Suprapubic skin (tissue), 4 donors: ENCODE measurements at places on chromosomes 3 and 15. TPM values are rescaled to one million over a fixed set of nuclear protein-coding genes. Genes with fewer than 3 reads are reported as not detected.
A peak's percentile ranks its signal among the peaks of the same experiment; 100 is the strongest.

Gene ALDH1L1
- 5.1 TPM for total RNA-seq

Gene ANXA2
- 1,461 TPM for total RNA-seq

DNA sequence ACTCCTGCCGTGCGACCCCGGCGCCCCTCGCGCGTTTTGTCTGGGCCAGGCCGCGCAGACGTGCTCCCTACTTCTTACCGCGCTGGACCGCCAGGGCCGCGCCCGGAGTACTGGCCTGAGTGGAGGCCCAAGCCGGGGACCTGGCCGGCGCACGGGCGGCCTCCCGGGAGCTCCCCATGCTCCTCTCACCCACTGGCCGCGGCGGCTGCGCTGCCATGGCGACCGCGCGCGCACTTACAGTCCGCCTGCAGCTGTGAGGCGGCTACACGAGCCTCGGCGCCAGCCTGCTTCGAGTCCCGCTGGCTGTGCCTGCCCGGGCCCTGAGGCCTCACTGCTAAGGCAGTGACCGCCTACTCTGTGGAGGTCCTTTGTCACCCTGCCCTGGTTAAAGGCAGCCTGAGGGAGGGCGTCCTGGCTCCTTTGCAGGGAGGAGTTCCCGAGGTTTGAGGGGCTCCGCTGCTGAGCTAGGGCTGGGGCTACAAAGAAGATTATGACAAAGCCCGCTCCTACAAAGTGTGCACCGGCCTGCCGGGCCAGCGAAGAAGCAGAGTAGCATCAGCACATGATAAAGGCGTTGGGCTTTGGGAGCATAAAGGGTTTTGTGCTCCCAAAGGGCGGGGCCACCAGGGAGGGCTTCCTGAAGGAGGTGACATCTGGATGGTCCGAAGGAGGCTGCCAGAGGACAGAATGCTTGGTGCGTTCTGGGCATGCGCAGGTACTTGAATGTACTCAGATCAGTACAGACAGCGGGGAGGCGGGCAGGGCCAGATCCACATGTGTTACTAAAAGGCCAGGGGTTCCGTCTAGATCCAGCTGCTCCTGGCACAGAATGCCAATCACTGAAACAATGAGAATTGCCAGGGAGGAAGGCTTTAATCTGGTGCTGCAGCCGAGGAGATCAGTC lies at the start of the genes LRRC34 and LRRIQ4:
Gene LRRC34, minus strand, starts transcription at position 573 of the 904 bp plus-strand sequence. Its CDS starts 356 bp downstream, at position 217.
Gene LRRIQ4, plus strand, starts transcription at position 539 of the 904 bp plus-strand sequence. CDS start 9,052 bp downstream, outside the sequence.
- peak within 1 kb of the TSS; percentile 82 for H3K4me3 ChIP-seq
- peak; percentile 81 for DNase-seq
- peak within 1 kb of the TSS; percentile 73 for H3K27ac ChIP-seq
- H3K27me3 ChIP-seq, result no peaks in the 10 kb centered on the region
- no peaks in the 10 kb centered on the region for H3K36me3 ChIP-seq

DNA sequence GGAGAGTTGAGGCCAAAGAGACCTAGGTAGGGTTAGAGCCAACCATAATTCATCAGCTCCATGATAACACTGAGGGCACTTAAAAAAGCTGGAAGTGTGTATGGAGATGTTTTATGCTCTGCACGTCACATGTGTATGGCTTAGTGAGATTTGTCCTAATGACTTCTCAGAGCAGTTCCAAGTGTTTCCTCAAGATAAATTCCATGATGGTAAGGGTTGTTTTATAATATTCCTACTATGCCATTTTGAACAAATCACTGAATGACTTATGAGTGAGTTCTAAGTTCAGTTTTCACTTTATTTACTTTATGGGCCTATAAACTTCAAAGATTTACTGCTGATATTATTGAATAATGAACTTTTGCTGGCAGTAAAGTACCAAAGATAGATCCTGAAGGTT lies 28.1 kb downstream of the TEX9 start:
- H3K4me3 ChIP-seq, result no peak overlapping the region
- no peak overlapping the region for H3K27ac ChIP-seq
- H3K4me1 ChIP-seq, result no peaks in the 10 kb centered on the region
- H3K36me3 ChIP-seq, result no peaks in the 10 kb centered on the region
- no peak for DNase-seq
- H3K27me3 ChIP-seq, result no peaks in the 10 kb centered on the region

GRCh38 chr3:186525369-186526255 lies 18.6 kb downstream of the CRYGS start:
- H3K4me3 ChIP-seq, result no peak overlapping the region
- H3K27ac ChIP-seq, result no peak overlapping the region
- no peaks in the 10 kb centered on the region for H3K4me1 ChIP-seq
- H3K36me3 ChIP-seq, result no peaks in the 10 kb centered on the region

DNA sequence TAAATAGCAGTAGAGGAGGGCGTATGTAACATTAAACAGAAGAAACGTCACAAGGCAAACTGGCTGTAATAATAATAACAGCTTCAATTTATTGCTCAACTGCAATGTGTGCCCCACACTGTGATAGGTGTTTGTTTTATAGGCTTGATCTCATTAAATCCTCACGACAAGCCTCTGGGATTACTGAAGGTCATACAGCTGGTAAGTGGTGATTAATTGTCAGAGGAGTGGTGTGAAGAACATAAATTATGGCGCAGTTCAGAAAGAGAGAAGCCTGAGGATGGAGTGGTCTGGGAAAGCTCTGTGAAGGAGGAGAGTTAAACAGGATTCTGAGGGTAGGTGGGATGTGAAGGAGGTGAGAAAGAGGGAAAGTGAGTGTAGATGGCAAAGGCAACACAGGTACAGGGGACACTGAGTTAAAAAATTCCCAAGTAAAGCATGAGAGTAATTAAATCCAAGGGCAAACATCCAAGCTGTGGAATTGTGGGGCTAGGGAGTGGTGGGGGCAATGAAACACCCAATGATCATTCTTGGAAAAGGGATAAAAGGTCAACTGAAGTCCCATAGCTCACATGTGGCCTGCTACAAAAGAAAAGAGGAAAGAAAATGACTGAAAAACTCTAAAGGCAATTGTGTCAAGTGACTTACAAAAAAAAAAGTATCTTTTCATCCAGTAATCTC lies 16.5 kb upstream of the GLCE start:
- H3K36me3 ChIP-seq, result no peaks in the 10 kb centered on the region
- DNase-seq, result no peak
- H3K27ac ChIP-seq, result no peak overlapping the region
- peaks cover 21% of the 10 kb centered on the region for H3K27me3 ChIP-seq

DNA sequence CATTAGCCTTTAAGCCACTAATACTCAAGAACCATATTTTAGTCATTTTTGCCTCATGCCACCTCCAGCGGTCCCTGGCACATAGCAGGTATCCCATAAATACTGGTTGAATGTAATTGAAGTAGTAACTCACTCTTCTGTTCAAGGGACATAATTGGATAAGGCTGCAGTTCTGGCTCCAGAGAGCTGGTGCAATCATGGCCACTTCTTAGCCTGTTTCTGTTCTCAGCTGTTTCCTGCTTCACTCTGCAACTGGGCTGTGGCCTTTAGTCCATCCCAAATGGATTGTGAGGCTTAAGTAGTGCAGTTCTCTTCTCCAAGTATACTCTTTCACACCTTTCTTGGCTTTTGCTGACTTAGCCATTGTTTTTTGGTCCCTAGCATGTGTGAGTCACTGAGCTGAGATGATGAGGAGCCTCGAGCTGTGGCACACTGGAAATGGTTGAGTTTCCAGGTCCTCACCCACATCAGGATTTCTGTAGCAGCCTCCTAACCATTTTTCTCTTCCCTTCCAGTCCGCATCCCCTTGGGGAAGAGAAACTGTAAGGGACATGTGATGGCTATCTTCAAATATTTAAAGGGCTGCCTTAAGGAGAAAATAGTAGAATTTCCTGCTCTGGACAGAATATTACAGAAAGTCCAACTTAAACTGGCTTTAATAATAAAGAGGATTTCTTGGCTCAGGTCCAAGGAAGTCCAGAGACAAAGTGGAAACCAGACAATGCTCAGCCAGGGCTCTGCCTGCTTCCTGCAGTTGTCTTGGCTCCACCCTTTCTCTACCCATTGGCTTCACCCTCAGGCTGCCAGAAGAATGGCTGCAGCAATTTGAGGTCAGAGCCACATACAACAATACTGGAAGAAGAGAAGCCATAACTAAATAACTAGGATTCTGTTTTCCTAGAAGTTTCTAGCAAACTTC lies 305.4 kb upstream of the ROPN1 start:
- no peak overlapping the region for H3K4me3 ChIP-seq
- H3K27me3 ChIP-seq, result no peaks in the 10 kb centered on the region
- no peak for DNase-seq
- no peaks in the 10 kb centered on the region for H3K36me3 ChIP-seq
